ENCODE measurements at places on chromosomes 1 and 21.

- DNase-seq, result no peak
Observed at GRCh38 chr21:45405271-45405818, 380 bp downstream of the COL18A1 start.

DNA sequence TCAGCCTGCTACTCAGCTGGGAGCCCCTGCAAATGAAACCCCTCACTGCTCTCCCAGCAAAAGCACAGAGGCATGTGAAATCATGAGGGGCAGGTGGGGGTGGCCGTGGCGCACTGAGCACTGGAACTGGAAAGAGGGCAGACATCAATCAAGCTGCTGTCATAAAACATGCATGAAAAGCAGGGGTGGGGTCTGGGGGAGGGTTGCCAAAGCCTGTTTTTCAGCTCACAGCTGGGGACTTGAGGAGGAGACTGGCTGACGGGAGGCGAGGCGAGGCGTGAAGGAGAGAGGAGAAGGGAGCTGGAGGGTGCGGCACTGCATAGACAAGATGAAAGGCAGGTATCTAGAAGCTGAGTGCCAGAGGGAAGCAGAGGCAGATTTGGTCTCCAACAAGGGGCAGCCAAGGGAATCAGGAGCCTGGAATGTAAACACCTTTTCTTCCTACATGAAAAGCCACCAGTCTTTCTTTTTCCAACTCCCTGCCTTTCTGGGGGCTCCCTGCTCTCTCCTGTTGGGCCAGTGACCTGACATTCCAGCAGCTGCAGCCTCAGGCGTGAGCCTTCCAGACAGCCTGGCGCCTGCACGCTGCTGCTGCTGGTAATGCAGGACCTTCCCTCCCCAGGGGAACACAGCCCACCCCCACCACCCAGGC lies 87.0 kb downstream of the NMNAT2 start:
- DNase-seq, result no peak

DNA sequence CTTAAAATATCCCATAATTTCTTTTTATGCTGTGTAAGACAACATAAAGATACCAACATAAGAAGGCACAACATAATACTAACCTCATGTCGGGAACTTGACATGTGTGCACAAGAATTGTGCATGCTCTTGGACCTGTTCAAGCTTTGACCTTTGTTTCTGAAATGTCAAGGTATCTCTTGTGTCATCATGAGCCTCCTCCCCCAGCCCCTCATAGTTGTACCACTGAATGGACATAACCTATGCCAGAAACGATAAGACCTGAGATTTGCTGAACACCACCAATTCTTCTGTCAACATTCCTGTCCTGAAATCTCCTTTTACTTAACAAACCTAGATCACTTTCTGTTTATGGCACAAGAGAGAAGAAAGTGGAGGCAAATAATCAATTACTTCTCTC lies 29.4 kb upstream of the PROX1 start:
- DNase-seq, result no peak

DNA sequence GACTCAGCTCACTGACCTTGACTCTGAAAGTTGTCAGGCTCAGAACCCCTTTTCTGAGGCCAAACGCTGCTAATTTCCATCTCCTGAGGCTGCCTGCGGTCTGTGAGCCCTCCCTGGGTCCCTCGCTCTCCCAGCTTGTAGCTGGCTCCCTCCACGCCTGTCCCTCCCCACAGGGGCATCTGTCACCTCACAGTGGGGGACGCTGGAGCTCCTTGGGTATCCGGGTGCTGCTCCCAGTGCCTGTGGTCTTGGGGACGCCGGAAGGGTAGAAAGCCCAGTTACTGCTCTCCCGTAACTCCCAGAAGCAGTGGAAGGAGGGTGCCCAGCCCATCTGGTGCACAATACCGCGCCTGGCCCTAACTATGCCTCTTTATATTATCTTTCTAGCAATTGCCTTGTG lies 13.0 kb upstream of the MMEL1 start:
- DNase-seq, result no peak

- DNase-seq, result no peak
Observed at GRCh38 chr1:209586221-209586740, 2.8 kb downstream of the CAMK1G start.

GRCh38 chr1:42013881-42014470 lies 95.3 kb upstream of the HIVEP3 start:
- no peak for DNase-seq

DNA sequence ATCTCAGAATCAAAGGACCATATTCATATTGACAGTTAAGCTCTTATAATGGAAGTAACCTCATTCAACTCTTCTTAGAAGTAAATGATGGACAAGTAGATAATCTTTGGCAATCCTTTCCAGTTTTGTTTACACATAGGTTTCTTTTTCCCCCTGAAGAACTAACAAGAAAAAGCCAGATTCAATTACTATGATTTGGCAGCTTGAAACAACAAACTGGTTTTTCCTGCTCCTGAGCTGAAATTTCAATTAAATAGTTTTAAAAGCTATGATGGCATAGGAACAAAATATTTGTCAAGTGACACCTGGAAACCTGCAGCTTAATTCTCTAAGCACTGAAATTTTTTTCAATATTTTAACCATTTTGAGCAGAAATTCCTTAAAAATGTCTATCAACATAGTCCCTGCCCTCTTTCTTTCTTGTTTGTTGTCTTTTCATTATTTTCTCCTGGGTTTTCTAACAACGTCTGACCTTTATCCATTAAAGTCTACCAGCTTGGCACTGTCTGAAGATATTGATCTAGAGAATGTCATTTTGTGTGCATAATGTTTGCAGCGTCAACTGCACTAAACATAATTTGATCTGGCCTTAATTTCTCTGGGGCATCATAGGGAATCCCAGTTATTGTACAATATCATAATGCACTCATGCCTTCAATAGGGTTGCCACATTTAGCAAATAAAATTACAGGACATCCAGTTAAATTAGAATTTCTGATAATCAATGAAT lies 4.0 kb upstream of the SLC35A3 start:
- DNase-seq, result no peak

GRCh38 chr1:57597036-57597435 lies 173.2 kb upstream of the DAB1 start:
- DNase-seq, result no peak

DNA sequence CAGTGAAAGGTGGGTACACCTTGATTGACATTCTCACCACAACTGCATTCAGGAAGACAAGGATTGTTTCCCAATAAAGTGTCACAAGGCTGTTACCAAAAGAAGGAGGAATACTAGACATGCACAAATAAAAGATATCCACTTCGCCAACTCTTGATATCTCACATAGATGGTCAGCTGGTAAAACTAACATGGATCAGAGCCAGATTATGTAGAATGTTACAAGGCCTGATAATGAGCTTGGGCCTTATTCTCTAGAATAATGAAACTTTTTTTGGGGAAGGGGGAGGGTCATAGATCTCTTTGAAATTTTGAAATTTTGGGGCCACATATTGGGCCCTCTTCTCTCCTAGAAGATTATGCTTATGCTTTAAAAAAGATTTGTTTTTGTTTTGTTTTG lies 24.9 kb downstream of the RAP1A start:
- no peak for DNase-seq

GRCh38 chr1:90841473-90841872 lies 124.4 kb upstream of the BARHL2 start:
- no peak for DNase-seq

GRCh38 chr1:181159451-181160140 lies 71.1 kb downstream of the IER5 start:
- peak; percentile 65 for DNase-seq

DNA sequence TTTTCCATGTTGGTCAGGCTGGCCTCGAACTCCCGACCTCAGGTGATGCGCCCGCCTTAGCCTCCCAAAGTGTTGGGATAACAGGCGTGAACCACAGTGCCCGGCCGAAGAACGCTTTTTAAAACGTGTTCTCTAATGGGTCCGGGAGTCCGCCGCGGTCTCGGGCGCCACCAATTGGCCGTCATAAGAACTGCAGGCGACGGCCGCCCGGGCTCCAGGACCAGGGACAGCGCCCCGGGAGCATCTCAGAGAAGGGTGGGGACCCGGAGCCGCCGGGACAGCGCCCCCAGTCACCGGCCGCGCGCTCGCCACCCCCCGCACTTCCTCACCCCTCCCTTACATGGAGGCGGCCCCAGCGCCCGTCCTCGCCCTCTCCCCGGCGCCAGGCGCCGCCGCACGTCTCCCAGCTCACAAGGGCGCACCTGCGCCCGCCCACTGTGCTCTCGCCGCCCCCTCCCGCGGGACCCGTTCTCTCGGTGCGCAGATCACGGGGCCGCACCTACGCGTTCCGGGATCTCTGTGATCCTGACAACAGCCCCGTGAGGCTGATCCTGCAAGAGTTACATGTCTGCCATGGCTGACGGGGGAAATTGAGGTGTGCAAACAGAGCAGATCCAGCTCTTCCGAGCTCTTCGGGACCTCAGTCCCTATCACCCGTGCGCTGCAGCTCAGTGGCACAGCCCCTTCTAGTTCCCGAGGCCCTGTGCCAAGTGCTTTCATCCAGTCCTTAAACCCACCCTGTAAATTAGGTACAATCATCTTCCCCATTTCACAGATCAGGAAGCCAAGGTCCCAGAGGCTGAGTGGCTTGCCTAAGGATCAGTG lies 9.8 kb downstream of the RAP1GAP start:
- DNase-seq, result peak; percentile 28

DNA sequence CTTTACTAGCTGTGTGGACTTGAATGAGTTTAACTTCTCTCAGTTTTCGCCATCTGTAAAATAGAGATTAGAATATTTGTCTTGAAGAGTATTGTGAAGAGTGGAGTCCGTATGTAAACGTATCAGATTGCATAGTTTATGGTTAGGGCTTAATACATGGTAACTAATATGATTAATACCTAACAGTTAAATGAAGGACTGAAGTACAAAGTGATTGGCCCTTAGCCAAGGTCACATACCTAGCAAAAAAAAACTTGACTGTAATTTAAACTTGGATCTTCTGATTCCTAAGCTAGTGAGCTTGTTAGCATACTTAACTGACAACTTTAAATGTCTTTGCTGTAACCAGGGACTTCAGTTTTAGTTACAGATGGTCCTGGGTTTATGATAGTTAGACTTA lies 1.9 kb downstream of the GIPC2 start:
- DNase-seq, result no peak

DNA sequence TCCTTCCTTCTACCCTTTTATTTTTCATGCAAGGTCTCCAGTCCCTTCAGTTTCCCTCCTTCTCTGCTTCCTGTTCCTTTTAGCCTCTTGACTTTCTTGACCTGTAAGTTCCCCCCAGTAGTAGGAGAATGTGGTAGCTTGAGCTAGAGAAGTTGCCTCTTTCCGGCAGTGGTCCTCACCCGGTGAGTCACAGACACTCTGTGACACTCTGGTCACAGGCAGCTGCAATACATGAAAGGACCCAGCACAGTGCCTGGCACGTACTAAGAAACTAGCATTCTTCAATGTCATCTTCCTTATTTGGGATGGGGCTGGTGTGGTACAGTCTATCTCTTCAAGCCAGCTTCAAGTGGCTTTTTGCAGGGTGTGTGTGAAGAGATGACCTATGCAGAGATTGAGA lies 16.0 kb downstream of the PFKFB2 start:
- DNase-seq, result no peak

DNA sequence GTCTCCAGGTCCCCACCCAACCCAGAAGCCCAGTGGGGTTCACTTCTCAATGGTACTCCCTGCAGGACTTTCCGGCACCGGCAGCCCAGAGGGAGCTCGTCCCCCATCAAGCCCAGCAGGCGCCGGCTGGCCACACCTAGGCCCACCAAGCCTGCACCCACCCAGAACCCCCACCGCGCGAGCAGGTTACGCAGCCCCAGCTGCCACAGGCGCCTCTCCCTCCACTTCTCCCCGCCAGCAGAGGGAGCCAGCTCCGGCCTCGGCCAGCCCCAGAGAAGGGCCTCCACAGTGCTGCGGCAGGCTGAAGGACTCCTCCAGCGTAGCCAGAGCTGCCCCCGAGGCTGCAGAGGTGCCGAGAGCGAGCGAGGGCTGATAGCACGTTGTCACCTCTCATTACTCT lies 722.3 kb downstream of the PLA2G4A start:
- no peak for DNase-seq

- no peak for DNase-seq
Observed at GRCh38 chr1:224605482-224606181, 10.5 kb upstream of the CNIH3 start.

DNA sequence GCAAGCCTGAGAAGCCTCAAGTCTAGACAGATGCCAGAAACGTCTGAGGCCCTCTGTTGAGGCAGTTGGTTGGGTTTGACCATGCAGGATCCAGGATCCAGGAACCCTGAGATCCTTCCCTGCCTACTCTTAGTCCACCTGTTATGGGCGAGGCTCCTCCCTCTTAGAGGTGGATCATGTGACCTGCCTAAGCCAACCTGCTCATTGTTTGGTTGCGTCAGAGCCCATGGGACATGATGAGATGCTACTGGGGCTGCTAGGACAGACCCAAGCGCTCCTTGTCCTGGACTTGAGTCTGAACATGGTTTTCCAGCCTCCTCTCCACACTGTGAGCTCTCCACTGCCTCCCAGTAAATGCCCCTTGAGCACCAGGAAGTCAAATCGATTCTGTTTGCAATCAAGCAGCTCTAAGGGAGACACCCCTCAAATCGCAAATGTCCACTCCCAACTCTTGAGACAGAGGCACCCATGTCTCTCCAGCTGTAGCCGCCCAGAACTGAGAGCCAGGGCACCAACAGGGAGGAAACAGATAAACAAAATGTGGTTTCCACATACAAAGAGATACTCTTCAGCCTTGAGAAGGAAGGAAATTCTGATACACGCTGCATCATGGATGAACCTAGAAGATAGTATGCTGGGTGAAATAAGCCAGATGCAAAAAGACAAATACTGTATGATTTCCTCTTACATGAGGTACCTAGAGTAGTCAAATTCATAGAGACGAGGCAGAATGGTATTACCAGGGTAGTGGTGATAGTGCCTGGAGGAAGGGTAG lies 31.7 kb upstream of the WNT4 start:
- no peak for DNase-seq

DNA sequence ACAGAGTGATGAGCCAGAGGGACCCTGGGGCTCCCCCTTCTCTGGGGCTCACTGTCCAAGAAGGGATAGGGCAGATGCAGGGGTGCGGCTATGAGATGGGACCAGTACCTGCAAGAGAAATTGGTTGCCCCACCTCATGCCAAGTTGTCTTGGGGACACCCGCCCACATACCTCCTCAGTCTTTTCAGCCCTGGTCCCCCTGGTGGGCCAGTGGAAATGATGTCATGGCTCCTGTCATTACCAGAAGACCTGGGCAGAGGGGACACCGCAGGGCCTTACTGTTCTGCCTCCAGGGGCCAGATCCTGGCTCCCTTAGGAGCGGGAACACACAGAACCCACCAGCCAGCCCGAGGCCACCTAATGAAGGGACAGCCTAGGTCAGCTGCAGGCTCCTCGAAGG lies 63.2 kb downstream of the CDK18 start:
- DNase-seq, result no peak

- DNase-seq, result no peak
Observed at GRCh38 chr1:106756752-106757151, 299.7 kb upstream of the PRMT6 start.

- DNase-seq, result no peak
Observed at GRCh38 chr1:17717594-17718535, 37.3 kb upstream of the ACTL8 start.

GRCh38 chr1:53535846-53536245 lies 76.6 kb downstream of the DMRTB1 start:
- DNase-seq, result peak; percentile 40

GRCh38 chr1:24932284-24932683 lies 2.2 kb upstream of the RUNX3 start:
- DNase-seq, result no peak

GRCh38 chr1:234226819-234227165 lies 146.5 kb upstream of the COA6 start:
- no peak for DNase-seq

- DNase-seq, result peak; percentile 38
Observed at GRCh38 chr1:158146165-158146564, 34.5 kb upstream of the CD1D start.

- no peak for DNase-seq
Observed at GRCh38 chr1:101308935-101309333, 72.1 kb downstream of the S1PR1 start.

GRCh38 chr1:65773391-65774123 lies 19.1 kb upstream of the PDE4B start:
- no peak for DNase-seq

Data from RCC 7860 (cell line).